ENCODE measurements at places on chromosomes 7 and 10. TPM values are rescaled to one million over a fixed set of nuclear protein-coding genes. Genes with fewer than 3 reads are reported as not detected.
A peak's percentile ranks its signal among the peaks of the same experiment; 100 is the strongest.

GRCh38 chr10:91766676-91767075 lies 31.6 kb upstream of the TNKS2 start:
- no peaks in the 10 kb centered on the region for H3K4me1 ChIP-seq
- no peaks in the 10 kb centered on the region for H3K27me3 ChIP-seq
- H3K4me3 ChIP-seq, result no peak overlapping the region

DNA sequence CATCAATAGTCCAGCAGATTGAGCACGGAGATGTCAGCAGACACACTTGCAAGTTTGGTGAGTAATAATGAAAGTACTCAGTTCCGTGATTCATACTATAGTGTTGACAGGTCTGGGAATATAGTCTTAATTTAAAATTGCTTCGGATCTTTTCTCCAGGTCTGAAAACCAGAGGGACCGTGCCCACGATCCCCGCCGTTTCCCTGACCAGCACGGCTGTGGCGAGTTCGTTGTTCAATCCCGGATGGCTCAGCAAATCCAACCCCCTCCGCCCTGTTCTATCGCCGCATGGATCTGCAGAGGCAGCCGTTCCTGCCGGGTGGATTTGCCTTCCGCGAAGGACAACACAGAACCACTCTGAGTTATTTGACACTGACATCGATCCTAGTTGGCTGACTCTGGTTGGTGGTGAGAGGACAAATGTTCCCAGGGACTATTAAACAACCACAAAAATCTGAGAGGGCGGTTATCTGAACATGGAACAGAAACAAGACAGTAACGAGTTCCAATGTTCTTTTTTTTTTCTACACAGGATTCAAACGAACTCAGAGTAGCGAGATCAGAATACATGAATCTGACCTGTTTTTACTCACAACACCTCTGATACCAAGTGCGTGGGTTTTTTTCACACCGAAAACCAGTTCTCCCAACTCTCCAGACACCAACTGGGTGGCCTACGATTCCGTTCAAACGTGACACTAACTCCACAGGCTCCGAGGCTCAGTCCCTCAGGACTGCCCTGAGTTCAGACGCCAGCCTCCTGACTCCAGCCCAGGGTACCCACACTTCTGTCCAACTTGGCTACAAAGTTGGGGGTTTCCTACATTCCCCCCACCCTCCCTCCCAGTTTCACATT lies 52.7 kb downstream of the RBM17 start:
- no peak for DNase-seq
- H3K4me3 ChIP-seq, result no peak overlapping the region
- H3K27ac ChIP-seq, result no peak overlapping the region
- H3K36me3 ChIP-seq, result no peaks in the 10 kb centered on the region
- H3K4me1 ChIP-seq, result peaks cover 10% of the 10 kb centered on the region

DNA sequence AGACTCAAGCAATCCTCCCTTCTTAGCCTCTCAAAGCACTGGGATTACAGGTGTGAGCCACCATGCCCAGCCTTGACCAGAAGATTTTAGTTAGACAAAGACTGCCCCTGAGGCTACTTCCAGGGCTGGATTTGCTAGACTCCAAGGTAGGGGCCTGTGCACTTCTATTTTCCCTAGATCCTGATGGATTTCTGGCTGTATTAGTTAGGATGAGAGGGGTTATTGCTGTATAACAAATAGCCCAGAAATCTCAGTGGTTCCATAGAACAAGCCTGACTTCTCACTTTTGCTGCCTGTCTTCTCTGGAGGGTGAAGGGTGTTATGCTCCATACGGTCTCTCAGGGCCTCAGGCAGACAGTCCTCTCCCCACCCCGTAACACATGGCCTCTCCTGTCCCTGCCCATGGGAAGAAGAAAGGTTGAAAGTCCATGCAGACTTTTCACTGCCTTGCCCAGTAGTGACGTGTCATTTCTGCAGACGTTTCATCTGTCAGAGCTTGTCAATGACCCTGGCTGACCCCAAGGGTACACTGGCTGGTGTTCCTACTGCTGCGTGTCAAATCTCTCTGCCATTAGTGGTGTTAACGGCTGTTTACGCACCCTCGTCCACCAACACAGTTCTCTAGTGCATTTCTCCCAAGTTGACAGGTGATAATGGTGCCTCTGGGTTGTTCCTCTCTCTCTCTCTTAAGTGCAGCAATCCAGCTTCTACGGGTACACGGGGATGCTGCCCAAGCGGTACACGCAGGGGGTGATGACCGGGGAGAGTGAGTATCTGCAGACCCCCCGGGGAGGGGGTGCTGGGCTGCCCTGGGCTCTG lies 11.6 kb downstream of the SLC29A4 start:
- DNase-seq, result no peak
- no peaks in the 10 kb centered on the region for H3K36me3 ChIP-seq
- no peaks in the 10 kb centered on the region for H3K4me1 ChIP-seq
- H3K27ac ChIP-seq, result no peak overlapping the region
- H3K4me3 ChIP-seq, result no peak overlapping the region
- no peaks in the 10 kb centered on the region for H3K27me3 ChIP-seq

- no peak for DNase-seq
- H3K27ac ChIP-seq, result no peak overlapping the region
- H3K4me1 ChIP-seq, result no peaks in the 10 kb centered on the region
- H3K4me3 ChIP-seq, result no peak overlapping the region
- no peaks in the 10 kb centered on the region for H3K36me3 ChIP-seq
Measured at GRCh38 chr10:93290661-93291354, 191.3 kb downstream of the MYOF start.

DNA sequence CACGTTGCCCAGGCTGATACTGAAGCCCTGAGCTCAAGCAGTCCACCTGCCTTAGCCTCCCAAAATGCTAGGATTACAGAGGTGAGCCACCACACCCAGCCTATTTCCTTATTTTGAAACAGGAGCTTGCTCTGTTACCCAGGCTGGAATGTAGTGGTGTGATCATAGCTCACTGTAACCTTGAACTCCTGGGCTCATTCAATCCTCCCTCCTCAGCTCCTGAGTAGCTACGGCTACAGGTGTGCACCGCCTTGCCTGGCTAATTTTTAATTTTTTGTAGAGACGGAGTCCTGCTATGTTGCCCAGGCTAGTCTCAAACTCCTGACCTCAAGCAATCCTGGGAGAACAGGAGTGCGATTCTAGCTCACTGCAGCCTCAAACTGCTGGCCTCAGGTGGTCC lies 11.7 kb downstream of the MRLN start:
- H3K4me1 ChIP-seq, result no peaks in the 10 kb centered on the region
- DNase-seq, result no peak
- no peak overlapping the region for H3K27ac ChIP-seq
- no peaks in the 10 kb centered on the region for H3K27me3 ChIP-seq

GRCh38 chr10:92265687-92266258 lies 25.1 kb downstream of the CPEB3 start:
- no peak overlapping the region for H3K4me3 ChIP-seq
- DNase-seq, result no peak
- H3K27me3 ChIP-seq, result no peaks in the 10 kb centered on the region
- H3K27ac ChIP-seq, result no peak overlapping the region

DNA sequence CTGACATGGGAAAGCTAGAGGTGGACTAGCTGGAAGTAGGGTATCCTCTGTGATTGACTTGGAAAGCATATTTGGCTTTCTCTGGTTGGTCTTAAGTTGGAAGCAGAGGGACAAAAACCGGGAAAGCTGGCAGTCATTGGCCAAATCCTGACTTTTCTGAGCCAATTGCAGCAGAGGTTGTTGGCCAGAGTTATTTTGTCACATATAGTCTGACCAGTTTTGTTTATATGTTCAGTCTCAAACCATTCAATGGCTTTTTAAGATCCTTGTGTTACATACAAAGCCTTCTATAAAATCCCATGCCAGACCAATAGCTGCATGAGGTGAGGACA lies 6.3 kb downstream of the CFAP69 start:
- no peak overlapping the region for H3K4me3 ChIP-seq
- H3K27ac ChIP-seq, result peak overlapping the region; percentile 15
- DNase-seq, result no peak
- no peaks in the 10 kb centered on the region for H3K27me3 ChIP-seq
- H3K4me1 ChIP-seq, result no peaks in the 10 kb centered on the region

SLC13A1 gene
- total RNA-seq, result not detected

DYNC1I1 gene
- total RNA-seq, result 17.9 TPM

ST8SIA6 gene
- total RNA-seq, result 1.1 TPM

All from uterus (tissue), 4 donors.